ENCODE measurements at places on chromosomes 2 and 18.

GRCh38 chr2:3204031-3204821 lies 173.4 kb downstream of the EIPR1 start:
- H3K4me3 ChIP-seq, result no peak overlapping the region
- no peak overlapping the region for H3K27ac ChIP-seq
- no peak for DNase-seq
- H3K27me3 ChIP-seq, result no peaks in the 10 kb centered on the region
- H3K36me3 ChIP-seq, result no peaks in the 10 kb centered on the region
- H3K4me1 ChIP-seq, result no peaks in the 10 kb centered on the region

DNA sequence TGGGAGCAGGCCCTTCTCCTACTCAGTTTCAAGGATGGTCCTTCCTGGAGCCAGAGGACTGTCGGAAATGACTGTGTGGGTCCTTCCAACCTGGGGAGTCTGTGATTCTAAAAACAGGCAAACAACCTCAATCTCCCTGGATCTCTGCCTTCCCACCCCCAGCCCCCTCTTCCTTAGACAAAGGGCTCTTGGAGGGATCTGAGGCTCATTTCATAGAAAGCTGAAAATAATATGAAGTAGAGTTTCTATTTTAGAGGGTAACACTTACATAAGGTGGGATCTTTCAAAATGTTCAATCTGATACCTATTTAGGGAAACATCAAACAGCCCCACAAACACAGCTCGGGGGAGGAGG lies 69.4 kb downstream of the RHOB start:
- H3K4me3 ChIP-seq, result no peak overlapping the region
- H3K27me3 ChIP-seq, result no peaks in the 10 kb centered on the region
- no peak overlapping the region for H3K27ac ChIP-seq
- DNase-seq, result no peak

DNA sequence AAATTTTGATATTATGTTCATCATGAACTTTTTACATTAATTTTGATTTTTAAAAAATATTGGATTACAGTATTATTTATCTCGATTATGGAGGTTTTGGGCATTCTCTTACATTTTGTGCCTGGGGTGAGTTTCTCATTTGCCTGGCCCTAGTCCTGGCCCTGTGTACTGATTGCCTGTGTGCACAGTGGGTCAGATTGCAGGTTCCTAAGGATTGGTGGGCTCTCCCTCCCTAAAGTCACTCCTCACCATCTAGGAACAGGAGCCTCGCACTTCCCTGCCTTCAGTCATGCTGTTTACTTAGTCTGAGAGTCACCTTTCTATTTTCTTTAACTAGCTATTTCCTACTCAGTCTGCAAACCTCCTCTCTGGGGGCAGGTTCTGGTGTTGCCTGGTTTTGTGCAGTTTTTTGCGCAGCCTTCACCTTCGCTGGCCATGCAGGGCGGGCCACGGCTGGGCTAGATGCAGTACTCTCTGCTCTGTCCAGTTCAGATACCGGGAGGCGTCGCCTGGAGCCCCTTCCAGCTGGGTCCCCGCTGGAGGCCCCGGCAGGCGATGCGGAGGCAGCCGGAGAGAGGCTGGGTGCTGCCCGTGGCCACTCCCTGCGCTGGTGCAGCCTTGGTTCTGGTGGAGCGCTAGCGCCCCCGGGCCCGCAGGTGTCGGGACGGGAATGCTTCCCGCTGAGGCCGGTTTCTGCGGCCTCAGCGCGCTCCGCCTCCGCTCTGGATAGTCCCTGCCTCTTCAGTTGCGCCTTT lies 23.3 kb upstream of the MC5R start:
- H3K4me1 ChIP-seq, result peaks cover 7% of the 10 kb centered on the region
- DNase-seq, result peak; percentile 87
- no peak overlapping the region for H3K27ac ChIP-seq
- peaks cover 3% of the 10 kb centered on the region for H3K27me3 ChIP-seq
- peak overlapping the region; percentile 28 for H3K4me3 ChIP-seq

DNA sequence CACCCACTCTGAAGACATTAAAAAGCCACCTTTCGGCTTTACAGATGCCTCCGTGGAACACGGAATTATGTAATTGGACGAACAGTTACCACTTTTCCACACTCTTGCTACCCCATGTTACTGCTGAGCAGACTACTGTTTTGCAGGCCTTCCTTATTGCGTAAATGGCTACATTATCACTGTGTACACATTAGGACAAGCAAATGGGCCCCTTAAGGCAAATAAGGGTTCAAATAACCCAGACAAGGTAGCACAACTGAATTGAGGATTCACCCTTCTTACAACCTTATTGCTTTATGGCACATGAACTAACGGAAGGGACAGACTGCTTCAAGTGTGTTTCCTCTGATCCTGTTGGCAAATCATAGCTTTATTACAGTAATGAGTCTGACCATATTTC lies 832.2 kb upstream of the FANCL start:
- H3K27me3 ChIP-seq, result no peaks in the 10 kb centered on the region
- no peak overlapping the region for H3K27ac ChIP-seq
- peaks cover 10% of the 10 kb centered on the region for H3K4me1 ChIP-seq
- peak; percentile 21 for DNase-seq
- H3K36me3 ChIP-seq, result no peaks in the 10 kb centered on the region

- H3K27ac ChIP-seq, result peak overlapping the region; percentile 38
- H3K4me1 ChIP-seq, result peaks cover 5% of the 10 kb centered on the region
- H3K4me3 ChIP-seq, result no peak overlapping the region
- DNase-seq, result no peak
- H3K36me3 ChIP-seq, result no peaks in the 10 kb centered on the region
- no peaks in the 10 kb centered on the region for H3K27me3 ChIP-seq
Observed at GRCh38 chr2:215522237-215522636, 86.4 kb upstream of the FN1 start.

DNA sequence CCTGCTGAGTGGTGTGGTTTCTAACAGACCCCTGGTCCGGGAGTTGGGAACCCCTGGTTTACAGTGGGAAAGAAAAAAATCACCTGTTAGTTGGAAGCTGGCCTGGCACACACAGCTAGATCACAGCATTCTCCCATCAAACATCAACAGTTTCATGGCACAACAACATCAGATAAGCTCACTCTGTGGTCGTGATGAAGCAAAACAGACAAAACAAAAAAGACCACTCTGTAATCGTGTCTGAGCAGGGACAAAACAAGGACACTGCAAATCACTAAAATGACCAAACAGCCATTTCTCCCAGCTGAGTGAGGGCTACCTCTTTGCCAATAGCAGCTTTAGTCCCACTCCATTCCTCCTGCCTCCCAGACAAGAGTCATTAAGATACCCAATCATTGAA lies 9.0 kb upstream of the IMPACT start:
- H3K36me3 ChIP-seq, result no peaks in the 10 kb centered on the region
- DNase-seq, result no peak
- no peaks in the 10 kb centered on the region for H3K27me3 ChIP-seq
- H3K27ac ChIP-seq, result no peak overlapping the region
- H3K4me3 ChIP-seq, result no peak overlapping the region
- H3K4me1 ChIP-seq, result no peaks in the 10 kb centered on the region

DNA sequence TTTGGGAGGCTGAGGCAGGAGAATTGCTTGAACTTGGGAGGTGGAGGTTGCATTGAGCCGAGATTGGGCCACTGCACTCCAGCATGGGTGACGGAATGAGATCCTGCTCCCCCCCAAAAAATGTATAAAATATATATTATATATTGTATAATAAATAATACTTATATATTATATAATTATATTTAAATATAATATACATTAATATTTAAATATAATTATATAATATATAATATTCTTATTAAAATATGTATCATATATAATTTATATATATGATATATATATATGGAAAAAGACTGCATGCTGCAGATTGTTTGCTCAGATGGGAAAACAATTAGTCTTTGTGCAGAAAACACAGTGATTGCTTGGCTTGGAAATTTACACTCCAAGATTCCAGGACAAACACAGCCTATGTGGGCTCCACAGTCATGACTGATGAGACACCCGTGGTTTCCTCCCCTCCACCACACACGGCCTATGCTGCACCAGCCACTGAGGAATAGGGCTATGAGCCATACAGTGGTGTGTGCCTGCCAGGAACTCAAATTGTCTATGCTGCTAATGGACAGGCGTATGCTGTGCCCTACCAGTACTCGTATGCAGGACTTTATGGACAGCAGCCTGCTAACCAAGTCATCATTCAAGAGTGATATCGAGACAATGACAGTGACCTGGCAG lies 30.0 kb downstream of the PMAIP1 start:
- no peaks in the 10 kb centered on the region for H3K4me1 ChIP-seq
- H3K27me3 ChIP-seq, result no peaks in the 10 kb centered on the region
- no peak for DNase-seq
- no peaks in the 10 kb centered on the region for H3K36me3 ChIP-seq
- H3K27ac ChIP-seq, result no peak overlapping the region

DNA sequence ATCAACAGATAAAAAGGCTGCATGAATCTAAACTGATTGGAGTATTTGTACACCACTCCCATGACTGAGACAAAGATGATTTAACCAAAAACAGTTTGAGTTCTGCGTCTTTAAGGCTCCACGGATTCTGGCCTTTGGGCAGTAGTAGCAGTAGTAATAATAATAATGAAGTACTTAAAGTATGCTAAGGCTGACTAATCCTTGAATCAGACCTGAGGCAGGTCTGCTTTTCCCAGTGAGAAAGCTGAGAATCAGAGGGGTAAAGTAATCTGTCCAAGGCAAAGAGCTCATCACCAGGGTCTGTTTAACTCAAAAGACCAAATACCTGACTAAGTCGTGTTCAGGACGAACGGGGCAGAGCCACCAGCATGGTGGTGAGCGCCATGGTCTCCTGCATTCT lies 61.4 kb downstream of the ID2 start:
- no peaks in the 10 kb centered on the region for H3K27me3 ChIP-seq
- H3K36me3 ChIP-seq, result no peaks in the 10 kb centered on the region
- H3K27ac ChIP-seq, result no peak overlapping the region
- H3K4me3 ChIP-seq, result no peak overlapping the region

GRCh38 chr18:64017870-64018269 lies 48.0 kb downstream of the SERPINB8 start:
- no peaks in the 10 kb centered on the region for H3K4me1 ChIP-seq
- no peak overlapping the region for H3K27ac ChIP-seq
- no peak overlapping the region for H3K4me3 ChIP-seq

GRCh38 chr2:128261245-128262128 lies 57.2 kb downstream of the HS6ST1 start:
- peaks cover 6% of the 10 kb centered on the region for H3K4me1 ChIP-seq
- no peaks in the 10 kb centered on the region for H3K36me3 ChIP-seq
- H3K27ac ChIP-seq, result peak overlapping the region; percentile 81
- no peak for DNase-seq

GRCh38 chr2:158513841-158514240 lies 57.1 kb downstream of the PKP4 start:
- no peak for DNase-seq
- no peak overlapping the region for H3K27ac ChIP-seq
- H3K4me3 ChIP-seq, result no peak overlapping the region

DNA sequence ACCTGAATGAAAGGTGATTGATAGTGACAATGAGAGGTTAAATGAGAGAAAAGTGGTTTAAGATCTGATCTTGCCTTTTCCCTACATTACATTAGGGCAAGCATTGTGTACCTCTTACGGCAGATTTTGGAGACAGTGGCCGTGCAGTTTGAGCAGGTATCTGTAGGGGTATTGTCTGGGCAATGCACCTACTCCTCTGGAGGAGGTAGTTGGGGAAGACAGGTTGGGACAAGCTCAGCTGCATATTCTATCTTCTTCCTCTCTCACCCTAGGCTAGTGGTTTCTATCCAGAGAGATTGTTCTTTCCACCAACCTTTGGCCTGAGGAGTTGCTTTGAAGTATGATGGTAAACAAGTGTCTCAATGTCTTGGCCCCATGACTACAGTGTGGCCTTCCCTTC lies 323.2 kb downstream of the CYP26B1 start:
- no peaks in the 10 kb centered on the region for H3K27me3 ChIP-seq
- DNase-seq, result no peak
- H3K4me1 ChIP-seq, result no peaks in the 10 kb centered on the region
- H3K4me3 ChIP-seq, result no peak overlapping the region

GRCh38 chr2:160010361-160011145 lies 51.9 kb downstream of the PLA2R1 start:
- H3K4me1 ChIP-seq, result no peaks in the 10 kb centered on the region
- DNase-seq, result no peak
- H3K27me3 ChIP-seq, result no peaks in the 10 kb centered on the region
- no peaks in the 10 kb centered on the region for H3K36me3 ChIP-seq
- no peak overlapping the region for H3K4me3 ChIP-seq

DNA sequence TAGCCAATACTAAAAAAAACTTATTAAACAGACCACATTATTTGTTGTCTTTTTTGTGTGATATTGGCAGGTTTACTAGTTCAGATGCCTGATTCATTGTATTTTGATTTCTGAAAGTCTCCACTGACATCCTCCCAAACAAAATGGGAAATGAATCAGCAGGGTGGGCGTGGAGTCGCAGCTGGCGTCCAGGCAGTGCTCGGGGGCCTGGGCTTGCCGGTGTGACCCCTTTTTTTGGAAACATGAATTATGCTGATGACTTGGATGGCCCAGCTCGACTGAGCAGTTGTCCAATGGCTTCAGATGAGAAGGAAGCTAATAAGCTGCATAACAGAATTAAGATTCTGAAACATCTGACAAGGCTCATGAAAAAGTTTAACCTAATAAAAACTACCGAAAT lies 1.7 kb upstream of the KCNG2 start:
- peaks cover 9% of the 10 kb centered on the region for H3K4me1 ChIP-seq
- H3K27ac ChIP-seq, result no peak overlapping the region
- H3K4me3 ChIP-seq, result no peak overlapping the region
- no peaks in the 10 kb centered on the region for H3K36me3 ChIP-seq
- H3K27me3 ChIP-seq, result peaks cover 36% of the 10 kb centered on the region
- no peak for DNase-seq

DNA sequence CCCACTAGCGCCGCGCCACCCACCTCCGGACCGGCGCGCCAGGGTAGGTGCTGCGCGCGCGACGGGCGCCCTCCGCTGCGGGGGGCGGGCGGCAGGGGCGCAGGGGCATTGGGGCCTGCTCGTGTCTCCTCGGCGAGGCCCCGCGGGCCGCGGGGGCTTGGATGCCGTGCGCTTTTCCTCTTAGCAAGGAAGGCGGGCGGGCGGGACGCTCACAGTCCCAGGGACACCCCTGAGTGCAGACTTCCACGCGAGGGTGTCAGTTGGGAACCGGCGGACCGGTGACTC lies 748 bp downstream of the TWIST2 start:
- no peaks in the 10 kb centered on the region for H3K36me3 ChIP-seq
- peak overlapping the region; percentile 36 for H3K4me3 ChIP-seq
- no peak for DNase-seq
- H3K4me1 ChIP-seq, result peaks cover 9% of the 10 kb centered on the region
- peaks cover 74% of the 10 kb centered on the region for H3K27me3 ChIP-seq
- H3K27ac ChIP-seq, result peak overlapping the region; percentile 92

- H3K27me3 ChIP-seq, result no peaks in the 10 kb centered on the region
- no peak for DNase-seq
- no peak overlapping the region for H3K4me3 ChIP-seq
- H3K4me1 ChIP-seq, result no peaks in the 10 kb centered on the region
- no peak overlapping the region for H3K27ac ChIP-seq
Observed at GRCh38 chr2:48854681-48855080, 99.2 kb upstream of the LHCGR start.
